ENCODE measurements at places on chromosomes 7 and 10.
A peak's percentile ranks its signal among the peaks of the same experiment; 100 is the strongest.

- peak; percentile 35 for DNase-seq
These were observed 33.7 kb downstream of the ZMIZ1 start for GRCh38 chr10:79102498-79102874.

DNA sequence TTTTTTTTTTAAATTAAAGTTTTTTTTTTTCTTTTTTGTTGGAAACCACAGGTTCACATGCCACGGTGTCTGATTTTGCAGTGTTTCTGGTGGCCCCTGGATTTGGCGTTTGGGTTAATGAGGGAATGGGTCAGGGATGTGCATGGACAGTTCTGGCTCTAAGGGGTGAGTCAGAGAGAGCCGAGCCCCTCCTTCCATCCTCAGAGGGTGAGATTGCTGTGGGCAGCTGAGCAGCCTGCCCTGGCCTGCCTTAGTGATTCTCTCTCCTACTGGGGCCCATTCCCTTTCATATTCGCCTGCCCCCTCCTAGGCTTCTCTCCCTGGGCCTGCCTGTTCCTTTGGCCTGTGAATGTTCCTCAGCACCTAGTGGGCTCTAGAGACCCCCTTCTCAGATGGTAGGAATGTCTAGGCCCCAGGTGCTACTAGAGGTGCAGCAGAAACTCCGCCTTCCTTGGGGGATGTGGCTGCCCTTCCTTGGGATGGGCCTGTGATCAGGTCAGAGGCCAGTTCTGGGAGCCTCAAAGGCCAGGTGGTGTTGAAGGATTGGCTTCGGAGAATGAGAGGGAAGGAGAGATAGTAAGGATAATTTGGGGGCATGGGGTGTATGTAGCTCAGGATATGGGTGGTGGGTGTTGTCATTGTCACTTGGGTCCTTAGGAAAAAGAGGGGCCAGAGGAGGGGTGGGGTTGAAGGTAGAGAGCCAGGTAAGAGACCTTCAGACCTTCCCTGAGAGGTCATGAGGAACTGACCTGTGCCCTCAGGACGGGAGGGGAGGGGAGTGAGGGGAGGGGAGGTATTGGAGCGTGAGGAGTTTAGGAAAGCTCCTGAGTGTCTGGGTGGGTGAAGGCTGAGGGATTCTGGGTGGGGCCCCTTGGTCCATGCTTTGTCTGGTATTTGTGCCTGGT lies 19.8 kb downstream of the TSPAN14 start:
- DNase-seq: peak; percentile 34

- DNase-seq: no peak
These were observed 143.2 kb downstream of the MAPK8 start for GRCh38 chr10:48449501-48450232.

DNA sequence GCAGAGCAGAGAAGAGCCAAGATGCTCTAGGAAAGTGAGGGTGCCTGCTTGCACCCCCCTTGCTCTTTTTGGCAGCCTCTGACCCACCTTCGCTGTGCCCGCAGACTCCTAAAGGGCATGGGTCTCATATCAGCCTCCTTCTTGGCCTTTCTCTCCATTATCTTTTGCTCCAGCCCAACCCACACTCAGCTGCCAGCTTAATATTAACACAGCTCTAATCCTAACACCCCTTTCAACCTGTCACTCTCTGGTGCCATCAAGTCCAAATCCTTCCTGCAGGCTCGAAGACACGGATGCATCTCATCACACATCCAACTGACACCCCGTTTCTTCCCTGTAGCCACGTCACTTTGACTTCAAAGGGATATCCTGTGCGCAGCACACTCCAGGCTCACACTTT lies 171.6 kb upstream of the AUTS2 start:
- no peak for DNase-seq

- peak; percentile 40 for DNase-seq
These were observed 3.6 kb downstream of the CREB3L2 start for GRCh38 chr7:137998250-137998649.

- no peak for DNase-seq
These were observed 400.2 kb upstream of the NPVF start for GRCh38 chr7:25628446-25628845.

- DNase-seq: no peak
These were observed 29.8 kb upstream of the KLF6 start for GRCh38 chr10:3814838-3815220.

- peak; percentile 0 for DNase-seq
These were observed 251.0 kb upstream of the MTPN start for GRCh38 chr7:136228171-136228570.

DNA sequence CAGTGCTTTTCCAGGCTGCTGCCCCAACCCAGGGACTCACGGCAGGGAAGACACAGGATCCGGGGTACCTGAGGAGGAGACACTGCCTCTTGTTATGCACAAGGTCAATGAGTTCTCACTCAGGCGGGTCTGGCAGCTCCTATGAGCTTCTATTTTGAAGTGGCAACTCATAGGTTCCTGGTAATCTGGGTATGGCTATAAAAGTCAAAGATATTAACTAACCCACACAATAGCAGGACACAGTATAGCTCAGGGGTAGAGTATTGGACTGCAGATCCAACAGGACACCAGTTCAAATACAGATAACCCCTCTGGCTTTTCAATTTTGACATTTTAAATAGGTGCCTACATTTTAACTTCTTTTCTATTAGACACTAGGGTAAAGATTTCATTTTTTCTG lies 130.3 kb upstream of the ZNF746 start:
- no peak for DNase-seq

DNA sequence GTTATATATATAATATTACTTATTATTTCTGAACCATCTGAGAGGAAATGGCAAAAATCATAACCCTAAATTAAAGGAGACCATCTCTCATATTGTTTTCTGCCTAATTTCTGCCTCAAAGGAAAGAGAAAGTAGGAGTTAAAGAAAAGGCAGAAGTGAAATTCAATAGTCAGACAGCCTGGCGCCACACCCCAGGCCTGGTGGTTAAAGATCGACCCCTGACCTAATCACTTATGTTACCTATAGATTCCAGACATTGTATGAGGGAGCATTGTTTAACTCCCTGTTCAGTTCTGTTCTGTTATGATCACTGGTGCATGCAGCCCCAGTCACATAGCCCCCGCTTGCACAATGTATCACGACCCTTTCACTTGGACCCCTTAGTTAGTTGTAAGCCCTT lies 24.9 kb upstream of the CHST3 start:
- DNase-seq: no peak

- DNase-seq: no peak
These were observed 186.0 kb upstream of the MGMT start for GRCh38 chr10:129280908-129281586.

DNA sequence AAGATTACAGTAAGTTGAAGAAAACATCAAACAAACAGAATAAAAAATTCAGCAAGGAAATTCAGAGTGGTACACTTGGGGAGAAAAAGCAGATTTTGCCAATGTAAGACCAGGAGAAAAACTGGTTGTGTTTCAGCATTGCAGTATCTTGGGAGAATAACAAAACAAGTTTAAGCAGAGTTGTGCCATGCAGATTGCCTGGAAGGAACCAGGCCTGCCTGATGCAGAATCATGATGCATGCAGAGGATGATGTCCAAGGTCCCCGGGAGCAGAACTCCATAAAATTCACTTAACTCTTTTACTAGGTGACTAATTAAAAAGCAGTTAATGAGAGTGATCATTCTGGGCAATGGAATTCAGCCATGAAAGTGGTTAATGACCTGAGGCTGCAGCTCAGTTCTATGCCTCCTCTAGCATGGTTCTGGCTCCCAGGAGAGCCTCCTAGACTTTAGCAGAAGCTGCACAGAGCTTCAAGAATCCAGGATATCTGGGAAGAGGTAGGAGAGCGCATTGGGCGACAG lies 379.7 kb upstream of the C7orf33 start:
- no peak for DNase-seq

GRCh38 chr10:25682203-25682851 lies 251.7 kb upstream of the MYO3A start:
- DNase-seq: no peak

DNA sequence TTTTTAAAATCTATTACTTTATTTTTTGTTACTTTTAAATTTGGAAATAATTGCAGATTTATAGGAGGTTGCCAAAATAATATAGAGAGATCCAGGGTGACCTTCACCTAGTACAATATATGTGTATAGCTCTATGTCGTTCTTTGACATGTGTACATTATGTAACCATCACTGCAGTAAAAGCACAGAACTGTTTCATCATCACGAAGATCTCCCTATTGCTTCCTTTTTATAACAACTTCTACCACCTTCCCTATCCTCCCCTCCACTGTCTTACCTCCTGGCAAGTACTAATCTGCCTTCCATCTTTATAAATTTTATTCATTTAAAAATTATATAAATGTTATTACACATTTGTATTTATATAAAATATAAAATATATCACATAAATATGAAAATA lies 251.0 kb downstream of the AUTS2 start:
- DNase-seq: no peak

- DNase-seq: peak; percentile 8
These were observed 31.1 kb upstream of the ING3 start for GRCh38 chr7:120919466-120919865.

DNA sequence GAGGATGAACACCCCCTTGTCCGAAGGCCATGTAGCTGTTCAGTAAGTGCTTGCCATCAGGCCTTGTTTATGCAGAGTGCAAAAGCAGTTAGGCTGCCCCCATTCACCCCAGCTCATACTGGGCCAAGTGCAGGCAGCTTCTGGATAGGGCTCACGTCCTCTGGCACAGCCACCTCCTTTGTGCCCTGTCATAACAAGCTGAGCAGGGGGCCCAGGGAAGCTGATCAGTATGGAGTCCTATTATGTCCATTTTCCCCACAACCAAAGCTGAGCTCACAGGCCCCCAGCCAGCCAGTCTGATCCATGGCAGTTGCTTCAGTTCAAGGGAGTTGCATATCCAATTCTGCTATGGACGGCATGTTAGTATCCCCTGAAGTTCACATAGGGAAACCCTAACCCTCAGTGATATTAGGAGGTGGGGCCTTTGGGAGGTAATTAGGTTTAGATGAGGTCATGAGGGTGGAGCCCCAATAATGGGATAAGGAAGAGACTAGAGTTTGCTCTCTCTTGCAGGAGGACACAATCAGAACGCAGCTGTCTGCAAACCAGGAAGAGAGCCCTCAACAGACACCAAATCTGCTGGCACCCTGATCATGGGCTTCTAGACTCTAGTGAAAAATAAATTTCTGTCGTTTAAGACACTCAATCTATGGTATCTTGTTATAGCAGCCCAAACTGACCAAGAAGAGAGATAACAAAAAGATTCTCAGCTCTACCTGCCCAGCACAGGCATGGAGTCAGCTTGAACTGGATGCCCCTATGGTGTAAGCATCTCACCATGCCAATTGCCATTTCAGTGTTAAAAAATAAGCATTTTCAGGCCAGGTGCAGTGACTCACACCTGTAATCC lies 155.9 kb downstream of the FGFR2 start:
- no peak for DNase-seq

DNA sequence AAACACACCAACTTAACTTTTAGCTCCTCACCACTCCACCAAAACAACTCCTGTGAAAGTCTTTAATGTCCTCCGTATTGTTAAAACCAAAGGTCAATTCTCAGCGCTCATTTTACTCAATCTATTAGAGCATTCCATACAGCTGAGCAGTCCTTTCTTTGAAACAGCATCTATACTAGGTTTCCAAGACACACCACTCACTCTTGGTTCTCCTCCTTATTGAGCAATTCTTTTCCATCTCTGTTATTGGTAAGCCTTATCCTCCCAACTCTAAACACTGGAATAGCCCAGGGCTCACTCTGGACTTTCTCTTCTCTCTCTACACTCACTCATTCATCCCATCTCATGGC lies 34.9 kb downstream of the COA1 start:
- peak; percentile 92 for DNase-seq

DNA sequence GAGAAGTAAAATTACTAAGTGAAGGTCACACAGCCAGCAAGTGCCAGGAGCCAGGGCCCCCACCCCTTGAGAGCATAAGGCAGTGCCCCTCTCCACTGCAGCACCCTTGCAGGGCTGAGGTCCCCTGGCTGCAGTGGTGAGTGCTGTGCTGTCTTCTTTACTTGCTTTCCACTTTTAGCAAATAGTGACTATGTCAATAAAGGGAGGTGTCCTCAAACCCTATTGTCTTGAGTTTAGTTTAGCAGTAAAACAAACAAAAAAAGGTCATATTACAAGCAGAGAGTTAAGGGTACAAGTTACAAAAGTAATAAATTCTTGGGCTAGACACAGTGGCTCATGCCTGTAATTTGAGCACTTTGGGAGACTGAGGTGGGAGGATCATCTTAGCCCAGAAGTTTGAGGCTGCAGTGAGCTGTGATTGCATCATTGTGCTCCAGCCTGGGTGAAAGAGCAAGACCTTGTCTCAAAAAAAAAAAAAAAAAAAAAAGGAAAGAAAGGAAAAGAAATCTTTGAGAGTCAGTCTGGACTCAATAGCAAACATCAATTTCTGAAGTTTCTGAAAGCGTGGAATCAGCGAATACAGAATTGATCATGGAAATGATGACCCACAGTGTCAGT lies 39.0 kb upstream of the KIF5B start:
- DNase-seq: no peak

- DNase-seq: no peak
These were observed 18.1 kb downstream of the BAZ1B start for GRCh38 chr7:73504017-73504416.

DNA sequence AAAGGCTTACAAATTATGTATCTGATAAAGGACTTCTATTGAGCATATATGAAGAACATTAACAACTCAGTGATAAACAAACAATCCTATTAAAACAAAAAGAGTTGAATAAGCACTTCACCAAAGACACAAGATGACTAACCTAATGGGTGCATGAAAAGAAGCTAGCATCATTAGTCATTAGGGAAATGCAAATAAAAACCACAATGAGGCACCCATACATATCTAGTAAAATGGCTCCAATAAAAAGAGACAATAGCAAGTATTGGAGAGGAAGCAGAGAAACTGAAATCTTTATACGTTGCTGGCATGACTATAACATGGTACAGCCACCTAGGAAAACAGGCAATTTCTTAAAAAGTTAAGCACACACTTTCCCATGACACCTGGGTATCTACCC lies 77.6 kb upstream of the ZMIZ1 start:
- DNase-seq: peak; percentile 46

- no peak for DNase-seq
These were observed 17.6 kb downstream of the PTN start for GRCh38 chr7:137325927-137326326.

GRCh38 chr7:2631946-2632732 lies at the start of gene TTYH3:
TTYH3 (plus strand) TSS chr7:2631986; CDS start chr7:2632156, 170 bp downstream.
- no peak for DNase-seq

DNA sequence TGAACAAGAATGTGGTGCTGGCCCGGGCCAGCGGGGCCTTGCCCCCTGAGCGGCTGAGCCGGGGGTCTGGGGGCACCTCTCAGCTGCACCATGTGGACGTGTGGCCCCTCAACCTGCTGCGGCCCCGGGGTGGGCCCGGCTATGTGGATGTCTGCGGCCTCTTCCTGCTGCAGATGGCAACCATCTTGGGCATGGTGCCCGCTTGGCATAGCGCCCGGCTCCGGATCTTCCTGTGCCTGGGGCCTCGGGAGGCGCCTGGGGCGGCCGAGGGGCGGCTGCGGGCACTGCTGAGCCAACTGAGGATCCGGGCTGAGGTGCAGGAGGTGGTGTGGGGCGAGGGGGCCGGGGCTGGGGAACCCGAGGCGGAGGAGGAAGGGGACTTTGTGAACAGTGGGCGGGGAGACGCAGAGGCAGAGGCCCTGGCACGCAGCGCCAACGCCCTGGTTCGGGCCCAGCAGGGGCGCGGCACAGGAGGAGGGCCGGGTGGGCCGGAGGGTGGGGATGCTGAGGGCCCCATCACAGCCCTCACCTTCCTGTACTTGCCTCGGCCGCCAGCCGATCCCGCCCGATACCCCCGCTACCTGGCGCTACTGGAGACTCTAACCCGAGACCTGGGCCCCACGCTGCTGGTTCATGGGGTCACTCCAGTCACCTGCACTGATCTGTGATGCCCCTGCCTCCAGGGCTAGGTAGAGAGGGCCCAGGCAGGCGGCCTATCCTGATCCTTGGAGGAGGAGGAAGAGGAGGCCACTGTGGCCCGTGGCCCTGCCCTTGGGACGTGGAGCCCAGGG lies 1.1 kb upstream of the TRIP6 start:
- DNase-seq: no peak
